ENCODE measurements at places on chromosomes 6 and 20. TPM values are rescaled to one million over a fixed set of nuclear protein-coding genes. Genes with fewer than 3 reads are reported as not detected.

Gene GSTA1
- total RNA-seq: not detected

Gene NFATC2
- total RNA-seq: 36.3 TPM

Gene SRMS
- not detected for total RNA-seq

Gene ZSCAN9
- 15.4 TPM for total RNA-seq

GRCh38 chr6:106973018-106973835 is 1.3 kb downstream of the CD24 start:
- peaks cover 41% of the 10 kb centered on the region for H3K4me1 ChIP-seq
- H3K36me3 ChIP-seq: no peaks in the 10 kb centered on the region
- peak overlapping the region; percentile 76 for H3K27ac ChIP-seq
- no peaks in the 10 kb centered on the region for H3K27me3 ChIP-seq
- DNase-seq: peak; percentile 87
- peak overlapping the region; percentile 85 for H3K4me3 ChIP-seq

DNA sequence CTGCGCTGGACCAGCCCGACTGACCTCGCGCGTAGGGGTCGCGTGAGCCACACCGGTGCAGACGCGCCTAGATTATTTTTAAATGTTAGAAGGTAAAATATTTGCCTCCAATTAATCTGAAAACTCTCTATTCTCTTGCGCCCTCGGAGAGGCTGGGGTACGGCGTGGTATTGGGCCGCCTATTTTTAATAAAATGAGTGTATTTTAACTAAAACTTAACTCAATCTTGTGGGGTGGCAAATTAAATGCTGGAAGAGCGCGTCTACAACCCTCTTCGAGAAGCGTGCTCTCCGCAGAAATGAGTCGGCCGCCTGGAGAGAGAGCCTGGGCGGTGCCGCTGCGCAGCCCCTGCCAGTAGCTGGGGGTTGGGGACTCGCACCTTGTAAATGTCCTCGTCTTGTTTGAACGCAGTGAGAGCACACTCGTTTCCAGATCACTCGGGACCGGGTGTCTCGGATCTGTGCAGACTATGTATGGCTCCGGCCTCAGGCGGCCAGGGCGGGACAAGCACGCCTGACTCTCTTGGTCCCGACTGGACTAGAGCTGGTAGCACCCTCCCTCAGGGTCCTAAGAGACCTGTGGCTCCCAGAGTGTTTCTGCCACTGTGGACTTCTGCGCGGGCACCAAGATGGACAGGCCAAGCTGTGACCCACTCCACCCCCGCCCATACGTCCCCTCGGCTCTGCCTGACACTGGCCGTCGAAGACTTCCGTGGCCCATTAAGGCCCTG is 2.0 kb upstream of the MAFB start:
- H3K4me3 ChIP-seq: peak overlapping the region; percentile 65
- H3K4me1 ChIP-seq: no peaks in the 10 kb centered on the region
- H3K27ac ChIP-seq: peak overlapping the region; percentile 86
- no peaks in the 10 kb centered on the region for H3K36me3 ChIP-seq

- H3K4me3 ChIP-seq: no peak overlapping the region
- H3K27ac ChIP-seq: no peak overlapping the region
- H3K4me1 ChIP-seq: no peaks in the 10 kb centered on the region
- H3K27me3 ChIP-seq: peaks cover 13% of the 10 kb centered on the region
- no peaks in the 10 kb centered on the region for H3K36me3 ChIP-seq
- no peak for DNase-seq
These were observed 55.4 kb upstream of the TBXT start for GRCh38 chr6:166223079-166223478.

DNA sequence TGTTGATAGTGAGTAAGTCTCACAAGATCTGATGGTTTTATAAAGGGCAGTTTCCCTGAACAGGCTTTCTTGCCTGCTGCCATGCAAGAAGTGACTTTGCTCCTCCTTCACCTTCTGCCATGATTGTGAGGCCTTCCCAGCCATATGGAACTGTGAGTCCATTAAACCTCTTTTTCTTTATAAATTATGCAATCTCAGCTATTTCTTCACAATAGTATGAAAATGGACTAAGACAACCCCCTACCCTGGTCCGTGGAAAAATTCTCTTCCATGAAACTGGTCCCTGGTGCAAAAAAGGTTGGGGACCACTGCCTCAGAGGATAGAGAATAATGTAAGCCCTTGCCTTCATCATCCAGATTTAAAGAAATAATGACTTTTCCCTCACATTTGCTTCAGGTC is 861.3 kb downstream of the QKI start:
- no peaks in the 10 kb centered on the region for H3K36me3 ChIP-seq
- DNase-seq: no peak
- no peaks in the 10 kb centered on the region for H3K4me1 ChIP-seq

GRCh38 chr6:73679009-73679408 is 17.0 kb upstream of the CD109 start:
- H3K4me1 ChIP-seq: no peaks in the 10 kb centered on the region
- H3K27ac ChIP-seq: no peak overlapping the region
- H3K27me3 ChIP-seq: no peaks in the 10 kb centered on the region

DNA sequence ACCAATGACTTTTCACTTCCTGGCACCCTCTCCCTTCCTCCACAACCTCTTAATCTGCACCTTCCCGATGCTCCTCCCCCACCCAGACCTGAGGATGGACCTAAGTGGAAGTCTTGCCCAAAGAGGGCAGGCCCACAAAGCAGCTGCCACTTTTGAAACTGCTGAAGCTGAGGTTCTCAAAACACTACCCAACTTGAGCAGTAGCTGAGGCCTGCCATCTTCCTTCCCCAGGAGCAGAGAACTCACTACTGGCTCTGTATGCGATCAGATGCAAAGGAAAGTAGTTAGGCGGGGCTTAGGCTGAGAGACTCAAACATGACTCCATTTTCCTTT is 1.5 kb downstream of the HM13 start:
- peak overlapping the region; percentile 99 for H3K4me3 ChIP-seq
- no peaks in the 10 kb centered on the region for H3K27me3 ChIP-seq
- peaks cover 16% of the 10 kb centered on the region for H3K36me3 ChIP-seq
- H3K4me1 ChIP-seq: peaks cover 68% of the 10 kb centered on the region

GRCh38 chr6:111976139-111976538 is 77.8 kb upstream of the CCN6 start:
- H3K27ac ChIP-seq: no peak overlapping the region
- H3K36me3 ChIP-seq: no peaks in the 10 kb centered on the region
- H3K4me1 ChIP-seq: peaks cover 22% of the 10 kb centered on the region
- H3K4me3 ChIP-seq: no peak overlapping the region

DNA sequence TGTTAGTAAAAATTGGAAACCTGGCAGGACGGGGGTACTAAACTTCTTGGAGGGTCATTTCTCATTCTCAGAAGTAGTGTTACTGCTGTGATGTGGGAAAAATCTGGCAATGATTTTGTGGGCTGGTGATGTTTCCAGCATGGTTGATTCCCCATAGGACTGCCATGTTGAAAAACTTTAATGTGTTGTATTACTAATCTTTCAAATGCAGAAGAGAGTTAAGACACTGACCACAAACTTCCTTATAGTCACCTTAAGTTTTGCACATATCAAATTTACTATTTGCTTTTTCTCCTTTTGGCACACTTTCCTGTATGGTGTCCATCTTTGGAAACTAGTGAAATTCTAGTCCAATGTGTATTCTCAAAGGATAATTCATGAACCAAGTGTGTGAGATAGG is 236.2 kb upstream of the TAB2 start:
- H3K4me1 ChIP-seq: peaks cover 40% of the 10 kb centered on the region
- no peak overlapping the region for H3K4me3 ChIP-seq
- DNase-seq: no peak
- H3K36me3 ChIP-seq: no peaks in the 10 kb centered on the region
- H3K27me3 ChIP-seq: no peaks in the 10 kb centered on the region

DNA sequence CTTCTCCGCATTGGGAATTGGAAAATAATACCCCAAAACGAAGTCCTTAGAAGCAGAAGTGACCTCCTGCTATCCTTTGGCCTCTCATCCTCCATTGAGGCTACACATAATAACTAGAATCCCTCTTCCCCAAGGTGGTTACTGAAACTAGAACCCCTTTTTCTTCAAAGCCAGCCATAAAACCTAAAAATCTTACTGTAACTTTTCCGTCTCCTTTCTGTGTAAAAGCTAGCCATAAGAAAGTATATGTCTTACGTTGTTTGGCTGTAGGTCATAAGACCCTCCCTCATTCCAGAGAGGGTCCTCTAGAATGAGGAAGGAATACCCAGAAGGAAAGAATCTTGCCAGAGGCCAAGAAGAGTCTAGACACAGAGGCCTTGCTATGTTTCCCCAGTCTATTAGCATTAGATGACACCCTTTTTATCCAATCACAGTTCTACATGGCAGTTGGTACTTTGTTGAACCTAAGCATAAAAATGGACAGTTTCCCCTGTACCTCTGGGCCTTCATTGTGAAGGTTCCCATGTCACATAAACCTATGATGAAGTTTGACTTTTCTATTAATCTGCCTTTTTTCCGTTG is 133.9 kb upstream of the BTN3A2 start:
- no peaks in the 10 kb centered on the region for H3K36me3 ChIP-seq
- peak overlapping the region; percentile 96 for H3K27ac ChIP-seq
- peaks cover 53% of the 10 kb centered on the region for H3K4me1 ChIP-seq

DNA sequence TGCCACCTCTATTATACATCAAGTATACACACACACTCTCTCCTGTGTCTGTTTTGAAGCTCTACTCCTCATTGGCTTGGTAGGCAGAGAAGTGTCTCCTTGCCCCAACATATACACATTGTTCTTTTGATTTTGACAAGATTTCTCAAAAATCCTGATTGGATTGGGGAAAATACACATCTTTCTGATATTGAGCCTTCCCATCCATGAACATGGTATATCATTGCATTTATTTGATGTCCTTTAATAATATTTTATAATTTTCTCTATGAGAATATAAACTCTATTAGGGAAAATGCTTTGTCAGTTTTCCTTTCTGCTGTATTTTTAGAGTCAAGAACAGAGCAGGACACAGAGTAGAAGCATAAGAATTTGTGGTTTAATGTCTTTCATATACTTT is 7.2 kb downstream of the TTLL9 start:
- no peak for DNase-seq
- H3K4me1 ChIP-seq: peaks cover 4% of the 10 kb centered on the region
- no peaks in the 10 kb centered on the region for H3K27me3 ChIP-seq
- H3K27ac ChIP-seq: no peak overlapping the region

DNA sequence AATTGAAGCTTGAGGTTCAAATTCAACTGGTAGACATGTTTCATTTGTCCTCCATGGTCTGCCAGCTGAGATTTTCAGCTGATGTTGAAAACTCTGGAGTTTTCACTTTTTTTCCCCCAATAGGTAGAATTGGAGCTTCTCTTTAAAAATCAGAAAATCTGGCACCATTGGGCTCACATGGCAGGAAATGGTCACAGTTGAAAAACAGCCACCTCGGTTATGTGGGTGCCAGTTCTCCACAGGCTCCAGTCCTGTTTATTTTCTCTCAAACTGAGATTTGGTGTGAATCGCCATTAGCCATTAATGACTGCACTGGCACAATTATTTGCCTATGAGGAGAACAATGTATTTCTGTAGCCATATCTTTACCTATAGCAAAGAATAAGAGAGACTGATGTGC is 171.4 kb upstream of the TFAP2D start:
- no peak overlapping the region for H3K4me3 ChIP-seq
- H3K36me3 ChIP-seq: no peaks in the 10 kb centered on the region
- H3K27me3 ChIP-seq: no peaks in the 10 kb centered on the region
- no peak overlapping the region for H3K27ac ChIP-seq

DNA sequence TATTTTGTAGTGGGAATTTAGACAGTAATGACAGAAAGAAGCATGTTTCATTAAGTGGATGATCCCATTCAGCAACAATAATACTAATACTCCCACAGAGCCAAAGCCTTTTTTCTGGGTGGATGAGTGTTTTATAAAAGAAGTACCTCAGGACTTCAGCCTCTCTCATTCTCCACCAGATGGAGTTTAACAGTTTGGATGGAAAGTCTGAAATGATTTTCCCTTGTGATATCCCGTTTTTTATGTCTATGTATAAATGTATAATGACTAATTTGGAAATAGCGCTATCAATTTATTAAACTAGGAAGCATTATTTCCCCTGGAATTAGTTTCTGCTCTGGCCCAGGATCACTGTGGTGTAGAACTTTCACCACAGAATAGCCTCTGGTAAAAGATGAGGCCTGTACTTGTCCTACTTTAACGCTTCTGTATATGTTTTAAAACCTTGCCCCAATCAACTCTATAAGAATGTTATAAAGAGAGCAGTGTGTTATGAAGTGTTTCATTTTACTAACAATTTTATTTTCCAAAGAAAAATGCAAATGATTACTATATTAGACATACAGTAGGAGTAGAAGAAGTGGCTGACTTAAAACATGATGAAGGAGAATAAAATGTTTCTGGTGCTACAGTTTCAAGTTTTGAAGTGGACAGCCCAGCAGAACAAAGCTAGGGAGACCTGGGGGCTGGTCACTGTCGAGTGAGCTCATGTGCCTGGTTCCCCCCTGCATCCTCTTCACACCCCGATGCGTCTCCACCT is 135.6 kb downstream of the HIVEP1 start:
- no peaks in the 10 kb centered on the region for H3K27me3 ChIP-seq
- H3K4me1 ChIP-seq: no peaks in the 10 kb centered on the region
- H3K4me3 ChIP-seq: no peak overlapping the region
- H3K27ac ChIP-seq: no peak overlapping the region
- no peak for DNase-seq

DNA sequence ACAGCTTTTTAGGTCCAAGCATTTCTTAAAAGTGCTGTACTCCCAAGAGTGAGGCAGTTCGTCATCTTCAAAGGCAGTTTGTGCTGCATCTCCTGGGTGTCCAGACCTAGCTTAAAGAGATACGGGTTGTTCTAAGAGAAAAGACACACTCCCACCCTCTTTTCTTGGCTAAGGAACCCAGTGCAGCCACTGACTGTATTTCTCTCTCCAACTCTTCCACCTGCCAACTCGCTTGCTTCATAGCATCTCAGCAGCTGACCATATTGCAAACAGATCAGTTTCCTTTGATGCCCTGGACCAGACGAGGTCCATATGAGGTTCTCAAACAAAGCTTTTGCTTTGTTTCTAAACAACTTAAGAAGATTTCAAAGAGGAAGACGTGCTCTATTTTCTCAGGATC is 101.1 kb downstream of the ISM1 start:
- H3K36me3 ChIP-seq: no peaks in the 10 kb centered on the region
- H3K4me3 ChIP-seq: no peak overlapping the region
- H3K4me1 ChIP-seq: no peaks in the 10 kb centered on the region
- H3K27ac ChIP-seq: no peak overlapping the region

- no peaks in the 10 kb centered on the region for H3K36me3 ChIP-seq
- no peak for DNase-seq
- no peaks in the 10 kb centered on the region for H3K4me1 ChIP-seq
These were observed 29.2 kb upstream of the AHCY start for GRCh38 chr20:34332262-34332920.

DNA sequence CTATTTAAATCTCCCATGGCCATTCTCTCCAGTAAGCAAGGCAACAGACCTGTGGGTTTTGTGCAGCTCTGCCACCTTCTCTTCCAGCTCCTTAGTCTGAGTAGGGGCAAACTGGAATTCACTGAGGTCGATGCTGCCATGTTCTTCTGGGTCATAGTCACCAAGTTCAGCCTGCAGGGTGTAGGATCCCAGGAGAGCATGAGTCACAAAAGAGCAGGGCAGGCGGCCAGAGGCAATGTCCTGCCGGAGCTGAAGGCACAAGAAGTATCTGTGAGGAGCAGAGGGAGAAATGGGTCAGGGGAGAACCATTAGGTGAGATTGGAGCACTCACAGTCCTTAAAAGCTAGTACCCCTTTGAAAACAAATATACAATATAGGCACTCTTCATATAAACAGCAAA is 73.7 kb downstream of the SMLR1 start:
- H3K4me1 ChIP-seq: no peaks in the 10 kb centered on the region
- DNase-seq: no peak
- no peak overlapping the region for H3K4me3 ChIP-seq
- H3K27me3 ChIP-seq: no peaks in the 10 kb centered on the region
- no peak overlapping the region for H3K27ac ChIP-seq
- H3K36me3 ChIP-seq: peaks cover 27% of the 10 kb centered on the region

- no peak for DNase-seq
- no peak overlapping the region for H3K27ac ChIP-seq
- H3K4me1 ChIP-seq: no peaks in the 10 kb centered on the region
- no peaks in the 10 kb centered on the region for H3K27me3 ChIP-seq
These were observed 57.8 kb downstream of the IL22RA2 start for GRCh38 chr6:137115658-137116057.

All from spleen (tissue), 13 donors.